Esophagus squamous epithelium (tissue), 5 donors: ENCODE measurements at places on chromosomes 4 and X.
A peak's percentile ranks its signal among the peaks of the same experiment; 100 is the strongest.

DNA sequence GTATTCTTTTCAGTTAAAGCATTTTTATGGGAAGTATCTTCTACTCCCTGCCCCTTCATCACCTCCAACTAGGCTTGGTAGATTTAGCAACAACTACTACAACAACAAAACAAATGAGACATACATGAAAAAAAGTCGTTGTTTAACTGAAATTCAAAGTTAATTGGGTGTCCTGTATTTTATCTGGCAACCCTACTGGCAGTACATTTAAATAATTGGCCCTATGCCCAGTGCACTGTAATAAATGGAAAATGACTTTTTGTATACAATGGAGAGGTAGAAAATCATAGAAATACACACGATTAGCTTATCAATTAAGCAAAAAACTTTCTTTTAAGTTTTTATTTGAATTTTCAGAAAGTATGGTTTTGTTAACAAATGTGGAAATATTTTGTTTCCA lies 21.4 kb upstream of the CLGN start:
- no peak for DNase-seq

GRCh38 chr4:1231637-1232360 lies 17.1 kb downstream of the CTBP1 start:
- DNase-seq, result no peak

- DNase-seq, result no peak
Measured at GRCh38 chrX:3403748-3404147, 57.3 kb upstream of the MXRA5 start.

- no peak for DNase-seq
Measured at GRCh38 chr4:121270389-121270788, 106.3 kb upstream of the TNIP3 start.

- DNase-seq, result no peak
Measured at GRCh38 chrX:567891-568290, 62.7 kb upstream of the SHOX start.

- no peak for DNase-seq
Measured at GRCh38 chr4:163344147-163345125, 744 bp downstream of the NPY5R start.

GRCh38 chr4:167775375-167775774 lies 317.0 kb upstream of the ANXA10 start:
- DNase-seq, result no peak

DNA sequence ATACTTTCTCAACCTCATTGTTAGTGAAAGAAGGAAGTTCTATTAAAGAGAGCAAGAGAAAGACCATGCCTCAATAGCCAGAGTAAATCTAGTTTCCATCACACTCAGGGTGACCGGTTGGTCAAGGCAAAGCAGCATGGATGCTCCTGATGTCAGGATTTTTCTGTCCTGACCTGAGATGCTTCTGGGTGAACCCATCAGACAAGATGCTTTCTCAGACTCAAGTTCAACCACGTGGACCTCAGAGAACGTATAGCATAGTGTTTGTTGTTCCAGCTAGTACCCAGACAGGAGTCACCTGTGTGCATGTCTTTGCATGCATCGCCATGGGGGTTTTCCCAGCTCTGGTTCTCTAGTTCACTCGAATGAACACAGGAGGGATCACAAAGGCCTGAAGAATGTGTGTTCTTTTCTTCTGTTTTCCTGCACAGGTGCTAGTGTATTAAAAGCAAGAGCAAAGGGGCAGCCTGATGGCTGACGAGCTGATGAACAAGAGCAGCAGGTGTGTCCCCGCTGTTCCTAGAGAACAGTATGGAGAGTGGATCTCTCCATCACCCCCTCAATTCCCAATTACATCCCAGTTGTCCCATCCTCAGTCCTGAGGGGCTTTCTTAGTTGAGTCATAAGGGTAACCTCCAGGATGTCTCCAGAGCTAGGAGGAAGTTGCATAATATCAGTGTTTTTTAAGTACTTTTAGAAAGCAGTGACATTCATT lies 110.5 kb upstream of the ENPP6 start:
- peak; percentile 4 for DNase-seq

DNA sequence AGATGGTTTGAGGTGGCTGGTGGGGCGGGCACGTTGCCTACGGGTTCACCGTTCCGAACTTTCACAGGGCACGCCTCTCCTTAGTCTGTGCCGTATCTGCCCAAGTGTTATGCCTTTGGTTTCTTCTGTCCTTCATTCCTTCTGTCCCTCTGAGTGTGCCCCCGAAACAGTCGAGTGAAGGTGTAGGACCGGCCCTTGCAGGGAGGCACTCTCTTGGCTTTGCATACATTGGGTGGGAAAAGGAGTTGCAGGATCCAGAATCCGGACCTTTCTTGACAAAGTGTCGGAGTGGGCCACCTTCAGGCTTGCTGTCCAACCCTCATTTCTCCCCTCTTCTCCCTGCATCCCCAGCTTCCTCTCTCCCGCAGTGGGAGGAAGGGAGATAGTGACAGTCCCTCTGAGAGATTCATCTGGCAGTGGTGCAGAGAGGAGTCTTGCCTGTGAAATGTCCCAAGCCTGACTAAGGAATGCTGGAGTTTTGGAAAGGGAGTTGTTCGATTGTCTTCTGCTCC lies 569 bp downstream of the ARFIP1 start:
- DNase-seq, result no peak

GRCh38 chrX:10052906-10053625 lies 85.9 kb downstream of the CLDN34 start:
- no peak for DNase-seq

GRCh38 chrX:129779747-129780146 lies at the start of gene SASH3:
SASH3 (plus strand) TSS chrX:129779949; CDS start chrX:129780098, 149 bp downstream.
- peak; percentile 52 for DNase-seq

DNA sequence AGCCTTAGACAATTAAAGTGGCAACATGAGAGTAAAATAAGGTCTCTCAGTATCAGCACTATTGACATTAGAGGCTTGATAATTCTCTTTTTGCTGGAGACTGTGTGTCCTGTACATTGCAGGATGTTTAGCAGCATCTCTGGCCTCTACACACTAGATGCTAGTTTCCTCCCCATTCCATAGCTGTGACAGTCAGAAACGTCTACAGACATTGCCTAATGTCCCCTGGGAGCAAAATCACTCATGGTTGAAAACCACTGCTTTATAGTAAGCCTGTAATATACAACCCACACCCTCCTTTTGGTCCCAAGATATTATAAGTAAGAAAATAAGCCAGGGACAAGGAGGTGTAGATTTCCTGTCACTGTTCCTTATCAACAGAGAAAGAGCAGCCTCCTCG lies 166.0 kb downstream of the FRMPD4 start:
- no peak for DNase-seq

- no peak for DNase-seq
Measured at GRCh38 chr4:56739066-56739777, 58.1 kb upstream of the HOPX start.

DNA sequence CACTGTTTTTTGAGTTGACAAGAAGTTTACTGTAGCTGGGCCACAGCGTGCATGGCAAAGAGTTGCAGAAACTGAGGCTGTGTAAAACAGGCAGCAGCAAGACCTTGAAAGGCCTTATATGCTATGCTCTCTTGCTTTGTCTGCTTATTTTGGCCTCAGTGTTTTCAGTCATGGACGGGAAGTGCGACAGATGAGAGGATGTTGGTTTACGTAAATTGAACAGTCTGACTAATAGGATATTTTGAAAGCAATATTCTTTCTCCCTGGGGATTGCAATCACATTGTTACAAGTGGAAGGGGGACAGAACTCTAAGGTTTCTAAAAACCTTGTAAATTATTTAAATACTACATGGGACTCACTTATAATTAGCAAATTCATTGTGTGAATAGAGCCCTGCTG lies 32.2 kb upstream of the MAGEA10 start:
- DNase-seq, result no peak

DNA sequence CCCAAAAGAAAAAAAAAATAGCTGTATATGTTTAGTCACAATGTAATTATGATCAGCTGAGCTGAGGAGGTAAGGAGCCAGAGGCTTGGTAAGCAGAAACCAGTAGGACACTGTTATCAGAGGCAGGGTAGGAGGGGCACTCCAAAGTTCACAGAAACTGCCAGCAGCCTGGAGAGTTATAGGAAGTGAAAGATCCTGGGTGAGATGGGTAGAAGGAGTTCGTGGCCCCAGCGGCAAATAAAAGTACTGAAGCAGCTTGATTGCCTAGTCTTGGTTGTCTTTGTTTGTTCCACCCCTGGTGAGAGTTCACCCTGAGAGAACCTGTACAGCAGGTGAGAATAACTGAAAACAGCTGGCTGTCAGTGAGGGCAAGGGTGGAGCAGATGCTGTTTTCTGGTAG lies 340.8 kb downstream of the ADGRL3 start:
- DNase-seq, result no peak

GRCh38 chr4:188363196-188363595 lies 224.0 kb downstream of the TRIML1 start:
- DNase-seq, result no peak

DNA sequence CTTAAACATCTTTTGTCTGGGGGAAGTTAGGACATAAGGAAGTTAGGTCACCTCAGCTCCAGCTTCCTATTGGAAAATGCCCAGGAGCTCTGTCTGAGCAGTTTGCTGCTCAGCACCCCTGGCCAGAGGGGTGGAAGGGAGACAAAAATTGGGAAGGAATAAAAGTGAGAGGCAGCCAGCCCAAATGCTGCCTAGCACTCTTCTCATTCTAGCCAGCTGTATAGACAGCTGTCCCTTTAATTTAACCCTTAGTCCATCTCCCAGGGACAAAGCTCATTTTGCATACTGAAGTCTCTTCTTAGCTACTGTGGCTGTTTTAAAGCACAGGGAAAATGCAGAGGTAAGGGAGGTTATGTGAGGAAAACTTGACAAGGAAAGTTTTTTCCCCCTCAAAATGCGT lies 89.5 kb upstream of the CITED1 start:
- DNase-seq, result no peak

- DNase-seq, result no peak
Measured at GRCh38 chr4:160414496-160414895, 1311.6 kb downstream of the RAPGEF2 start.

DNA sequence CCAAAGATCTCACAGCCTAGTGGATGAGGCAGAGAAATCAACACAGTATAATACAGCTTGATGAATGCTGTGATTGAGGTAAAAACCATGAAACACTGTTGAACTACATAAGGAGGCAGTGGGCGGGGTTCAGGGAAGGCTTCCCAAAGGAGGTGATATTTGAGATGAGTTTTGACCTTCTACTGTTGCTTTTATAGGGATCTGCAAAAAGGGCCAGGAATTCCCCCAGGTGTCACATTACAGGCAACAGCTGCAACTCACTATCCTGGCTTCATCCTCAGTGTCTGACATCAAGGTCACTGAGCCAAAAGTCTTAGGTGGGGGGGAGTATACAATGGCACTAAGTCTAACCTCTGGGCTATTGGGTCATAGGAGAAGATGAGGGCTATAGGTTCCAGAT lies 185.7 kb upstream of the NRK start:
- no peak for DNase-seq

- DNase-seq, result no peak
Measured at GRCh38 chrX:116282751-116283150, 112.2 kb downstream of the AGTR2 start.

- no peak for DNase-seq
Measured at GRCh38 chrX:48919947-48920717, 1.3 kb upstream of the PIM2 start.

GRCh38 chr4:86398187-86398586 lies 38.3 kb upstream of the MAPK10 start:
- DNase-seq, result no peak

GRCh38 chr4:56149591-56149990 lies 200.8 kb downstream of the CEP135 start:
- DNase-seq, result no peak

- DNase-seq, result no peak
Measured at GRCh38 chr4:78197947-78198346, 140.8 kb downstream of the FRAS1 start.

DNA sequence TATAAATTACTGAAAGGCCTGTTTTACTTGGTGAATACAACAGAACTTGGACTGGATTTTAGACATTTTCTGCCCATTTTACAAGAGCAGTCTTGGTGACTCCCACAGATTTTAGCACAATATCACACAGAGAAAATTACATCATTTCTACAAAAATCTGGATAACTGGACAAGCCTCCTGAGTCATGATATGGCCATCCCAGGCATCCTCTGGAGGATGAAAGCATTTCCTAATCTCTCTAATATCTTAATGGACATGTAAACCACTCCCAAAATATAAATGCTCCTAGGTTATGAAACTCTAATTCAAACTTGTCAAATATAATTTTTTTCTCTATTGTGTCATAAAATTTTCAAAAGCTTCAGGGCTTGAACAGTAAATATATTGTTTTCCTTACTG lies 1170.8 kb upstream of the PCDH7 start:
- no peak for DNase-seq

- no peak for DNase-seq
Measured at GRCh38 chrX:132165005-132165404, 37.2 kb upstream of the FRMD7 start.

- DNase-seq, result no peak
Measured at GRCh38 chr4:168880811-168881595, 129.1 kb downstream of the CBR4 start.

DNA sequence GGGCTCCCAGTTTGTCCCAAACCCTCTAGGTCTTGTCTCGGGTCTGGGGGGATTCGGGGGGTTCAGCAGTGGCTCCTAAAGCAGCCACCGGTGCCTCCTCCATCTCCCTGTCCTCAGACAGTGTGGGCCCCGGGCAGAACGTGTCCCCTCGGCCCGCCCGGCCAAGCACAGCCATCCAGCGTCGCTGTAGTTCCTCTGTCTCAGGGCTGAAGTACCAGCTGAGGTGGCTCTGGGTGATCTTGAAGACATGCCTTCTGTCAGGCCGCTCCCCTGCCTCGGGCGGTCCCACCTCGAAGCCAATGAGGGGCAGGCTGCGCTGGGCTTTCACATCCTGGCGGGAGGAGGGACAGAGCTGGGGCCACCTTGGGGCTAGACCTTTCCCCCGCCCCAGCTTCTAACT lies 5.9 kb downstream of the TSR2 start:
- no peak for DNase-seq

GRCh38 chr4:26273616-26273980 lies 47.2 kb upstream of the RBPJ start:
- no peak for DNase-seq

DNA sequence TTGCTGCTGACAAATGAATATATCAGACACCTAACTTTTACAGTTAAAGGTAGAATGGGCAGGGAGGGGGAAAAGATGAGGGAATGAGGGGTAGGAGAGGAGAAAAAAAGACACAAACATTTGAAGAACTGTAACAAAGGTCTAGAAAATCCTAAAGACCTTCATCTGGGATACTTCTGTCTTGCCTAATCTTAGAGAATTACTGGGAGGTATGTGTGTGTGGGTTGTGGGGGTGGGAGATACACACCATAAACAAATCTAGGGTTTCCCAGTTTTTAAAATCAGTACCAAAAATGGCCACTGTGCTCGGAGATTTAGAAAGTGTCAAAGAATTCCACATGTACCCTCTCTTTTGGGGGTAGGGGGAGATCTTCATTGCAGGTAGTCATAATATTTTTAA lies 166.7 kb downstream of the SH3KBP1 start:
- DNase-seq, result no peak

DNA sequence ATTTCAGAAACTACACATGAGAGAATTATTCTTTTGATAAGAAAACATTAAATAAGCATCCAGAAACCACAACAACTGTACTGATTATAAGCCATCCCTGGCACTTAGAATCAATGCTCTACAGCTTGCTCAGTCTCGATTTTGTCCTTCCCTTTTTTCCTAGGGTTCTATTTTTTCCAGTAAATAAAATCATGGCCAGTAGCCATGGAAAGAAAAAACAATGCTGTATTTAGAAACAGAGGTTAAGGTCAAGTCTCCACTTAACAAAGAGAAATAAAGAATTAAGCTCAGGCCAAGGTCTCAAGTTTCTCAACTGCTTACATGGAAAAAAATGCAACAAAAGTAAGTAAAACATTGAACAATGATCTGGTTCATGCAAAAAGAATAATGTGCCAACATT lies 38.7 kb upstream of the GRID2 start:
- DNase-seq, result no peak
